Right ventricle myocardium superior (tissue), 1 donor: ENCODE measurements at places on chromosomes 11 and 22.
A peak's percentile ranks its signal among the peaks of the same experiment; 100 is the strongest.

GRCh38 chr22:31107894-31108218, 488 bp upstream of the SELENOM start:
- no peak for DNase-seq

GRCh38 chr22:19213442-19214077, 35.0 kb upstream of the SLC25A1 start:
- DNase-seq, result no peak

DNA sequence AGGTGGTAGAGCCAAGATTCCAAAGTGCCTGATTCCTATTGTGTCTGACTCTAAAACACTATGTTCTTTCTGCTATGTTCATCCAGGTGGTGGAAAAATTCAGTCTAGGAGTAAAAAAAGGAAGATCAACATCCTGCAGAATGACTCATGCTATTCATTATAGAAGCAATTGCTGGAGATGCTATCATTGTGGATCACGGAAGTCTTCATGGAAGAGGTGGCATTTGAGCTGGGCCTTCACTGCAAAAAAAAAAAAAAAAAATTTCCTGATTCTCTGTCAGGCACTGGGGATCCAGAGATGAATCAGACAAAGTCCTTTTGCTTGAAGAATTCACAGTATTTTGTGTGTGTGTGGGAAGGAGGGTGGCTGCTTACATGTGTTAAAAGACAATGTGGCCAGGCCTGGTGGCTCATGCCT, 1.4 kb upstream of the UVRAG start:
- DNase-seq, result no peak

DNA sequence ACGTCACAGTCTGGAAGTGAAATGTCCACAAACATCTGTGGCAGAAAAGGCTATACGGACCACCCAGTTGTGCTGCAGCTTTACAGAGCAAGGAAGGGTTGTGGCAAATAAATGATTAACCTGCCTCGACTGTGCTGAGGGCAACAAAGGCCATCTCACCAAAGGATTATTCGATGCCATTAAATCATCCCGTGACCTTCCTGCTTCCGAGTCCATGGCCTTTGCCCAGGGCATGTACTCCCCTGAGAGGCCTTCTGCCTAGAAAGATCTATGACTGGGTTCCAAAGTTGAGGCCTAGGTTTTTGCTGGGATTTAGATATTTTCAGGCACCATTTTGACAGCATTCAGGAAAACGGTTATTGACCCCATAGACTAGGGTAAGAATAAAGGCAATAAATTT, 9.2 kb downstream of the CDPF1 start:
- DNase-seq, result no peak

DNA sequence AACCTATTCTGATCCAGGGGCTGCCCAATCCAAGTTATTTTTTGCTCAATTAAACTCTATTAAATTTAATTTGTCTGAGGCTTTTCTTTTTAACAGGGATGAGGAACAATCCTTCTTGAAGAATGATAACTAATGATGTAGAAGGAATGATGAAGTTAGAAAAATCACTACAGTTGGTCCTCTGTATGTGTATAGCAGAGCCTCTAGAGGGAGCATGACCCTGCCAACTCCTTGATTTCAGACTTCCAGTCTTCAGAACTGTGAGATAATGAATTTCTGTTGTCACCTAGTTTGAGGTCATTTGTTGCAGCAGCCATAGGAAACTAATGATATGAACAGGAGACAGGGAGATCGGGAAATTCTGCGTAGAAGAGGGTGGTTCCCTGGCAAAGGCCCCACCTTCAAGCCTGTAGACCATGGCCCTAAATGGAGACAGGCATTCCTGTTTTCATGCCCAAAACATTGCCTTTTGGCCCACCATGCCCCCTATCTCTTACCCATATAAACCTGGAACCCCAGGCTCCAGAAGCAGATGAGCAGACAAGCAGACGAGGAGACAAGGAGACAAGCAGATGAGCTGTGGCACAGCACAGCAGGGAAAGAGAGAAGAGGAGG, 7.7 kb upstream of the QSER1 start:
- no peak for DNase-seq

- DNase-seq, result peak; percentile 67
These were observed 6.8 kb upstream of the CHKA start for GRCh38 chr11:68127714-68128681.

- no peak for DNase-seq
These were observed 7.8 kb upstream of the IFTAP start for GRCh38 chr11:36586543-36586942.

GRCh38 chr22:30947816-30948454, 20.6 kb downstream of the MORC2 start:
- no peak for DNase-seq

GRCh38 chr11:123061403-123062157, at the start of gene HSPA8:
Gene HSPA8 (minus strand): TSS chr11:123062136. CDS start chr11:123061324, 812 bp downstream.
- DNase-seq, result peak; percentile 82
